ENCODE measurements at places on chromosomes 11 and 22.
A peak's percentile ranks its signal among the peaks of the same experiment; 100 is the strongest.

GRCh38 chr22:44616882-44617655, 84.9 kb upstream of the PRR5 start:
- H3K36me3 ChIP-seq, result no peaks in the 10 kb centered on the region
- H3K27ac ChIP-seq, result no peak overlapping the region
- peaks cover 5% of the 10 kb centered on the region for H3K4me1 ChIP-seq
- DNase-seq, result no peak
- H3K4me3 ChIP-seq, result no peak overlapping the region
- H3K27me3 ChIP-seq, result peaks cover 20% of the 10 kb centered on the region

- no peak overlapping the region for H3K27ac ChIP-seq
- no peaks in the 10 kb centered on the region for H3K27me3 ChIP-seq
- H3K4me3 ChIP-seq, result no peak overlapping the region
Observed at GRCh38 chr11:117187428-117187798, 8.9 kb downstream of the SIDT2 start.

GRCh38 chr11:12285811-12286222, 91.6 kb upstream of the PARVA start:
- peaks cover 22% of the 10 kb centered on the region for H3K4me1 ChIP-seq
- peak; percentile 43 for DNase-seq
- H3K4me3 ChIP-seq, result no peak overlapping the region
- H3K36me3 ChIP-seq, result no peaks in the 10 kb centered on the region

- H3K27ac ChIP-seq, result no peak overlapping the region
- DNase-seq, result no peak
- no peaks in the 10 kb centered on the region for H3K36me3 ChIP-seq
- H3K27me3 ChIP-seq, result peaks cover 8% of the 10 kb centered on the region
- H3K4me3 ChIP-seq, result no peak overlapping the region
Observed at GRCh38 chr11:117529816-117530215, 202.2 kb downstream of the CEP164 start.

Measured in suprapubic skin (tissue), 4 donors.